Memory B cell (primary cell): ENCODE measurements at places on chromosomes 11 and 22.

- H3K4me1 ChIP-seq = no peaks in the 10 kb centered on the region
- H3K27me3 ChIP-seq = peaks cover 2% of the 10 kb centered on the region
- no peak within 1 kb of the TSS for H3K4me3 ChIP-seq
- DNase-seq = no peak
These were observed at the start of gene OR10G7 for GRCh38 chr11:124041254-124041653. Gene OR10G7, minus strand, starts transcription at chr11:124041325. Its CDS starts 2,324 bp downstream, at chr11:124039001.

GRCh38 chr11:19939415-19939929, 220.8 kb downstream of the DBX1 start:
- peaks cover 15% of the 10 kb centered on the region for H3K27me3 ChIP-seq
- H3K4me3 ChIP-seq = no peak overlapping the region
- H3K27ac ChIP-seq = no peak overlapping the region
- no peak for DNase-seq
- peaks cover 17% of the 10 kb centered on the region for H3K4me1 ChIP-seq

DNA sequence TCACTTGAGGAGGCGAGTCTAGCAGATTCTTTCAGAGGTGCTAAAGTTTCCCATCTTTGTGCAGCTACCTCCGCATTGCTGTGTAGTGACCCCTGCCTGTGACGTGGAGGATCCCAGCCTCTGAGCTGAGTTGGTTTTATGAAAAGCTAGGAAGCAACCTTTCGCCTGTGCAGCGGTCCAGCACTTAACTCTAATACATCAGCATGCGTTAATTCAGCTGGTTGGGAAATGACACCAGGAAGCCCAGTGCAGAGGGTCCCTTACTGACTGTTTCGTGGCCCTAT, 8.9 kb upstream of the SAMM50 start:
- H3K36me3 ChIP-seq = no peaks in the 10 kb centered on the region
- no peak for DNase-seq
- peaks cover 8% of the 10 kb centered on the region for H3K4me1 ChIP-seq
- H3K27ac ChIP-seq = no peak overlapping the region
- peaks cover 12% of the 10 kb centered on the region for H3K27me3 ChIP-seq

GRCh38 chr22:24486501-24486921, 8.6 kb upstream of the UPB1 start:
- H3K36me3 ChIP-seq = no peaks in the 10 kb centered on the region
- peaks cover 13% of the 10 kb centered on the region for H3K4me1 ChIP-seq
- H3K4me3 ChIP-seq = no peak overlapping the region

GRCh38 chr11:98155696-98156095, 865.1 kb upstream of the CNTN5 start:
- DNase-seq = no peak
- no peaks in the 10 kb centered on the region for H3K4me1 ChIP-seq
- no peaks in the 10 kb centered on the region for H3K27me3 ChIP-seq

GRCh38 chr11:73172992-73173656, 31.0 kb upstream of the FCHSD2 start:
- no peaks in the 10 kb centered on the region for H3K36me3 ChIP-seq
- no peak for DNase-seq
- H3K27ac ChIP-seq = peak overlapping the region; percentile 40
- H3K4me3 ChIP-seq = no peak overlapping the region

DNA sequence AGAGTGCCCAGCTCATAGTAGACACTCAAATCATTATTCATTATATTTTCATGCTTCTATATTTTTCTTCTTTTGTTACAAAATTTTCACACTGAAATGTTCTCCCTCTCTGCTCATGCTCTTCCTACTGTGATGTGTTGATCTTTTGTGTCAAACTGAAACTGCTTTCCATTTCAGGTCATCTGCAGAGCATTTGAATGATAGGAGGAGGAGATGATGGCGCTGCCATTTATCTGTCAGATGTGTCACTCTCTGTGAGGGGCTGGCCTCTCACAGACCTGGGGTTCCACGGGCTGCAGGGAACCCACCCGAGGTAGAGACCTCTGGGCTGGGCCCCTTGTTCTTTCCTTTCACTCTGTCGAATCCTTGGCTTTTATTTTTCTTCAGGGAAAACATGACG, 41.1 kb downstream of the OR10A6 start:
- DNase-seq = no peak
- no peak overlapping the region for H3K4me3 ChIP-seq

DNA sequence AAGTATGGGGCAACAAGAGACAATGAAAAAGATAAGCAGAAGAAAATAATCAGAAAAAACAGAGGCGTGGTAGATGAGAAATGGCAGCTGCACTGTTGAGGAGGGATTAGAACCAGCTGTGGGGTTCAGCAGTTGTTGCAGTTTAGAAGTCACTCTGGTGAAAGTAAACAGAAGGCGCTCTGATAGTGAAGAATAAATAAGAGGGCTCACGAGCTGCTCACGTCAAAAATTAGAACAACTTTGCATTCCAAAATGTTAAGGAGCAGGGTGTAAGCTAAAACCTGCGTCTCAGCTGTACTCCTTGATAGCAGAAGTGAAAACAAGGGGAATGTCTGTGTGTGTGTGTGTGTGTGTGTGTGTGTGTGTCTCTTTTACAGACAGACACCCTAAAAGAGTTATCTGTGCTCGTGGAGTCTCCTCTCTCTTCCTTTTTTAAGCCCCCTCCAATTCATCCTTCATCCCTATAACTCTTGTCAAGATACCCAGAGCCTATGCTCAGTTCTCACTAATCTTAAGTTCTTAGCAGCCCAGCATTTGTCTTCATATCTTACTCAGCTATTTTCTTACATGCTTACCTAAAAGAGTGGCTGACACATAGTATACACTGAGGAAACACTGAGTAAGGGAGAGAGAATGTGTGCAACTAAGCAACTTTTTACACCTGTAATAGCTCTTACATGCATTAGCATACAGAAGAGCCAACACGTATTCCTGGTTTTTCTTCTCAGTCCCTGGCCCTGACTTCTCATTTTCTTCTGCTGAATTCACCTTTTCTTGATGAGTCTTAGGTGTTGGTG, 8.9 kb downstream of the TTC17 start:
- no peaks in the 10 kb centered on the region for H3K27me3 ChIP-seq
- H3K4me1 ChIP-seq = peaks cover 32% of the 10 kb centered on the region
- H3K4me3 ChIP-seq = no peak overlapping the region
- DNase-seq = peak; percentile 21
- H3K27ac ChIP-seq = peak overlapping the region; percentile 78
- peaks cover 15% of the 10 kb centered on the region for H3K36me3 ChIP-seq

DNA sequence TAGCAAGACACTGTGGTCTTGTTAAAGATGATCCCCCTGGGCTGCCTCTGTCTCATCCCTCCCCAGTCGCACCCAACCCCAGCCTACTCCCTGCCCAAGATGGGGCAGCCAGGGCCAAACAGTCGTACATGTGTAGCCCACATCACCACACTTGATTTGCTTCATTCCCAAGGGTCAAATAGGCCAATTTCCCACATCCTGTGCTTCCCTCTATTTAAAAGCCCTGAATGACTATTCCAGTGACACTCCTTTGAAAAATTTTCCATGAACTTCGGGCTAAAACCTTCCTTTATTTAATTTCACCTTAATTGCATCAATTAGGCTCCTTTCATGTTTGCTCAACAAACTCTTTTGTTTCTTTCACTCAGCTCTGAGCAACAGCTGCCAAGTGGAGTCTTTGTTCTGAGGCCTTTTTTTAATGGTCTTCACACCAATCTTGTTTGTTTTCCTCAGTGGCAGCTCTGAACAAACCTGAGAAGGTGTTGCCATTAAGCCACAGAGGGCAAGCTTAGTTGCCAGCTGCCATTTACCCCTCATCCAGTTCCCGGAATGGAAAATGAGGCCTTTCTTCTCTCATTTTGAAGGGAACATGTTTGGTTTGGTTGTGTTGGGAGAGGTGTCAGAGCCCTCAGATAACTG, 126.9 kb downstream of the APIP start:
- H3K27me3 ChIP-seq = peaks cover 2% of the 10 kb centered on the region
- peak overlapping the region; percentile 42 for H3K27ac ChIP-seq
- no peaks in the 10 kb centered on the region for H3K4me1 ChIP-seq
- no peak overlapping the region for H3K4me3 ChIP-seq
- H3K36me3 ChIP-seq = peaks cover 3% of the 10 kb centered on the region
- DNase-seq = no peak
